Activated effector memory CD4-positive, alpha-beta T cell treated with anti-CD3 and anti-CD28 coated beads, Interleukin-2, amount 50 U/mL, for 16 hours (primary cell): ENCODE measurements at places on chromosomes 7 and 10.

GRCh38 chr7:105448181-105448580, 59.5 kb upstream of the SRPK2 start:
- DNase-seq, result no peak

DNA sequence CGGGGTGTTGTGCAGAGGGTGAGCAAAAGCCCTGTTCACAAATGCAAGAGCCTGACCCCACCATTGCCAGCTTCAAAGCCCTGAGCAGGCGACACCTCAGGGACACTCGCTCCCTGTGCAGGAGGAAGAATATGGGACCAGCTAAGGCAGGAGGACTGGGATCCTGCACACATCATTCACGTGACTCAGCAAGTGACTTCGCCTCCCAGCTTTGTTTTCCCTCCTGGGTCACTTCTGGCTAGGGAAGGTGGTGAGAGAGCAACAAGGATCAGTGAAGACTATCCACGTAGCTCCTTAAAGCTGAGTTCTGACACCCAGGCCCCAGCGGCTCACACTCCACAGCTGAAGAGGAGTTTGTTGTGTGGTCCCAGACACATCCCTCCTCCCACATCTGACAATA, 164.3 kb downstream of the FGFR2 start:
- DNase-seq, result no peak

GRCh38 chr7:46179061-46179610, 258.1 kb upstream of the IGFBP3 start:
- DNase-seq, result no peak

DNA sequence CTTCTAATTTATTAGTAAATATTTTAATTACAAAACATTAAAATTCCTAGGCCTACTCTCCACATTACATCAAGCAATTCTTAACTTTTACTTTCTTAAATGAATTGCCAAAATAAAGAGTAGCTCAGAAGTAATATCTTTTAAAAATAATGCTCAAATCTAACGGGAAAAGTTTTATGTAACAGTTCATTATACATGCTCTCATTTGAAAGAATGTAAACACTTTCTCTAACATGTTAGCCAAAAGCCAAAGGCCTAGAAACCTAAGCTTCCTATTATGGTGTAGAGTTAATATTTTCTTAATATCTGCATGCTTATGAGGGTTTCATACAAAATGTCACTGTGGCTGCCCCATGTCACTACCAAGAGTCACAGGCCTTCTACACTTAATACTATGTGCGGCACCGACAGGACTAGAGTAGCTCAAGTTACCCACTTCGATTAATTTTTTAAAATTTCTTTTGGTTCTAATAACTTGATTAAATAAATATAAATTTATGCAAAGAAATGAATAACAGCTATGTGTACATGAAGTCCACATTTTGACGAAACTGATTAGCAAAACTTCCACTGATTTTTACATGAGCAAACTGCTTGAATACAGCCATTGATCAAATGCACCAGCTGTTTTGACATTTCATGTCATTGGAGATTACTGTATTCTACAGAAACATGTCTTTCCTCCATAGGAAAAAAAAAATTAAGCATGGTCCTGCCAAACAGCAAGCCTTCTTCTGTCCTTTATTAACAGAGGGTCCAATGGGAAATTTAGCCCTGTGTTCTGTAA, 3.5 kb downstream of the COBL start:
- DNase-seq, result no peak

DNA sequence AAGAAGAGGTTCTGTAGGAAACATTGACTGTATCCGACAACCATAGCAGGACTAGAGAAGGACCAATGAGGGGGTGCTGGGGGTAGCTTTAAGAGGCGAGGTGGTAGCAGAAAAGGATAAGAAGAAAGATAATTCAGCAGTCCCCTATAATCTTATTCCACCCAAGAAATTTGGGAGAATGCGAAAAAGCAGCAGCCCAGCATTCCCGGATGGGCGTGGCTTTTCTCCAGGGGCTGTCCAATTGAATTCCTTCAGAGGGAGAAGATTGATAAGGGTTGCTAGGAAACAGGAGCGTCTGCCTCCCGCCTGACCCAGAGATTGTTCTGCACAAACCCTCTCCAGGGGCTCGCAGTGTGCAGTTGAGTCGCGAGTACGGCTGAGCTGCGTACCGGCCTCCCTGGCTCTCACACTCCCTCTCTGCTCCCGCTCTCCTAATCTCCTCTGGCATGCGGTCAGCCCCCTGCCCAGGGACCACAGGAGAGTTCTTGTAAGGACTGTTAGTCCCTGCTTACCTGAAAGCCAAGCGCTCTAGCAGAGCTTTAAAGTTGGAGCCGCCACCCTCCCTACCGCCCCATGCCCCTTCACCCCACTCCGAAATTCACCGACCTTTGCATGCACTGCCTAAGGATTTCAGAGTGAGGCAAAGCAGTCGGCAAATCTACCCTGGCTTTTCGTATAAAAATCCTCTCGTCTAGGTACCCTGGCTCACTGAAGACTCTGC, at the start of gene GRM3:
GRM3 (plus strand) TSS at position 349 of the 721 bp plus-strand sequence. CDS start 121,237 bp downstream, outside the sequence.
- DNase-seq, result no peak
